ENCODE measurements at places on chromosomes 12 and 14.

GRCh38 chr12:62409068-62409467 is 57.6 kb upstream of the MON2 start:
- no peak for DNase-seq

DNA sequence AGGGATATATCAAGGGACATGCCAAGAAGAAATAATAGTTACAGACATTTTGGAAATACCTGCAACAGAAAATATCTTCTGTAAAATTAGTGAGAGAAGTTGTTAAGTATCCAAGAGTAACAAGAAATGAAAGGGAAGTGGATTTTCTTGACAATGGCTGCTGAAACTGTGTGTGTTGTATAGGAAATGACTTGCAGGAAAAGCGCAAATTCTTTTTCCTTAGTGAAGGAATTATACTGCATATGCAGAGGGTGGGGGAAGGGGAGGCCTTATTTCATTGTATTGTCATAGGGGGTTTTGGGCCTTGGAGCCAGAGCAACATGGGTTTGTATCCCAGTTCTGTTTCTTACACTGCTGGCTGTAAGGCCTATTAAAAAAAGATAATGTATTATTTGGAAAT is 84.4 kb upstream of the DDHD1 start:
- no peak for DNase-seq

GRCh38 chr14:68660495-68660894 is 132.4 kb downstream of the ZFP36L1 start:
- DNase-seq = no peak

- no peak for DNase-seq
Measured at GRCh38 chr12:14995583-14996425, 23.0 kb downstream of the PDE6H start.

DNA sequence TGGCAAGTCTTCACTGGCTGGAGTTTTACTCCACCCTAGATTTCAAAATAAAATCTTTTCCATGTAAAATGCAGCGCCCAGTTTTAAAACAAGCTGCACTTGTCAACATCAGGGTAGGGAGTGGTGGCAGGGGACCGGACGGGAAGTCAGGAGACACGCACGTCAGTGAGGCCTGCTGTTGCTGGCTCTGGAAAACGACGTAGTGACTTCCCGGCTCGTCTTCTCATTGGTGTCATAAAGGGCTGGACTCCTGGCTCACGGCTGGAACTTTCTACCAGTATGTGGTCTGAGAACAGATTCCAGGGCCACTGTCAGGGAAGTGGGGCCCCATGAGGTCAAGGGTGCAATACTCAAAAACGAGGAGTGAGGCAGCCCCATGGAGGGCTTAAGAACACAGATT is 64.2 kb upstream of the FOXN3 start:
- no peak for DNase-seq

DNA sequence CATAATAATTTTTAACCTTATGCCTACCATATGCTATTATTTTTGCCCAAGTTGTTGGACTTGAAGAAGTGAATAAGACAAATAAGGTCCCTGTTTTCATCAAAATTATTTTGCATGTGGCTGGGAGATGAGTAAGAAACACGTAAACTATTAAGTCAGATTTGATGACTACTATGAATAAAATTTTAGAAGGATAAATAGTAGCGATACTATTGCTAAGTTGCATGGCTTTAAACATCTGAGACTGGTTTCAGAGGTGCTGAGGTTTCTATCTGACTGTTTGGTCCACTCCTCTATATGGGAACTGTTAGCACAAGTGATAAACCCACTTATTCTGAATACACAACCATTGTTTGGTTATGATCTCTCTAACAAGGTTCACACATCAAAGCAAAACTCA is 674.3 kb upstream of the MDGA2 start:
- DNase-seq = no peak

- no peak for DNase-seq
Measured at GRCh38 chr12:32036477-32037263, 70.0 kb upstream of the BICD1 start.

- no peak for DNase-seq
Measured at GRCh38 chr14:29030970-29031369, 264.4 kb downstream of the FOXG1 start.

DNA sequence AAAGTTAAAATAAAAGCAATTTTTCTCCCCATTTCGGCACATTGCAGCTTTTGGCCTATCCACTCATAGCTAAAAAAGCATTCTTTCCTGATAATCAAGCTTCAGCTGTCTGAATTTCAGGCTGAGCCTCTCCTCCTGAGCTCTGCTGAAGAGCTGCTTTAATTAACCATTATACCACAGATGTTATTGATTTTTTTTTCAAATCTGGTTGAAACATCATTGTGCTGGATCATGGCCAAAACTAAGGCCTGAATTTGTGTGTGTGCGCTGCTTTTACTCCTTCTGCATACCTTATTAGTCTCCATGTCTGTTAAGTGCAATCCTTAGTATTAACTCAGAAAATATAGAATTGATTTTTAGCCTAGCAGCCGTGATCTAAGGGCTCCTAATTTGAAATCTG is 52.3 kb downstream of the MBIP start:
- no peak for DNase-seq

DNA sequence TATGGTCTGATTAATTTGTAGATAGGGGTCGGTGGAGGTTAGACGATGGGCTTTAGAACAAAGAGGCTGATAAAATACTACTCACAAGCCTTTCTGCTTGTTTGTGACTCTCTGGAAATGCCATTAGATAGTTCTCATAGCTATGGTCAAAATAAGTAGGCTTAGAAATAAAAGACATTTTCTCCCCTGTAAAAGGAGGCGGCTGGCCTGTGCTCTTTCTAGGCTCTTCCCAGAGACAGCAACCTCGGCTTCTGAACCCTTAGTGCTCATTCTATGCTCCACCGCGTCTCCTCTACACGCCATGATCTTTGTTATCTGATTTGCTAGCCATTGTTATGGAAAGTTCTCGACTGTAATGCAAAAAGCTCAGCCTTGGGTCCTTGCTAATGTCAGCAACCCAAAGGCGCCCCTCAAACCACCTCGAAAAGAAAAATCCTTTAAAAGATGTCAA is 64.5 kb downstream of the CRADD start:
- no peak for DNase-seq

DNA sequence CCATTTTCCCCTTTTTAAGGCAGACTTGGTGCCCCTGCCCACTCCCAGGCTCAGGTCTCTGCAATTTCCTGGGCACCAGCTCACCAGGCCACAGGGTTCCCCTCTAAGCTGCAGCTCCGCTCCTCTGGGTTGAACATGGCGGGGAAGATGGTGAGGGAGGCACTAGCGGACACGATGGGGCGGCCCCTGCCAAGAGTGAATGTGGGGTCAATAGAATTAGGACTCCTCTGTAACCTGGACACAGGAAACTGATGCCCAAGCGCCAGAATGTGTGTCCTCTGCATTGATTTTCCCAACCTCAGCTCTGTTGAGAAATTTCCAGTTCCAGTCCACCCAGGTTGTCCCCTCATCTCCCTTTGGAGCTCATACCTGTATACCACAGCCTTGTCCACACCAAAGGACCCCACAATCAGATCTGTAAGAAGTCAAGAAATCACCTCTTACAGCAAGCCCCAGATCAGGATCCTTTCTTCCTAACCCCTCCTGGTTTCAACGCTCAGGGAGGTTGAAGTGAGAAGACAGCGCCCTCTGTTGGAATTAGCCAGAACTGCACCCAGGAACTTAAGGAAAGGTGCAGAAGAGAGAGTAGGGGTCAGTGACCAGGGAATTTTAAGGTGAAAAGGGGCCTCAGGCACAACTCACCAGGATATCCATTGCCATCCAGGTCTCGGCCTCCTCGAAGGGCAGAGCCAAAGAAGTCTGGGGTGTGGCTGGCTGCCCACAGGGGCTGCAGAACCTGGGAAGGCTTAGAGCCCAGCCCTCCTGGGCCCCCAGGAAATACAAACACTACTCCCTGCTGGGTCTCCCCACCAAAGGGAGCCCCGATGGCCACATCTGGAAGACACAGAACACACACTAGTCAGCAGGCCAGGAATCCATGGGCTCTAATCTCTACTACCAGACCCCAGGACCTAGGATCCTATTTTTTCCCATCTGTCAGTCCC is 14.7 kb downstream of the ITGA5 start:
- DNase-seq = no peak

- no peak for DNase-seq
Measured at GRCh38 chr14:95258156-95258555, 61.6 kb downstream of the CLMN start.

DNA sequence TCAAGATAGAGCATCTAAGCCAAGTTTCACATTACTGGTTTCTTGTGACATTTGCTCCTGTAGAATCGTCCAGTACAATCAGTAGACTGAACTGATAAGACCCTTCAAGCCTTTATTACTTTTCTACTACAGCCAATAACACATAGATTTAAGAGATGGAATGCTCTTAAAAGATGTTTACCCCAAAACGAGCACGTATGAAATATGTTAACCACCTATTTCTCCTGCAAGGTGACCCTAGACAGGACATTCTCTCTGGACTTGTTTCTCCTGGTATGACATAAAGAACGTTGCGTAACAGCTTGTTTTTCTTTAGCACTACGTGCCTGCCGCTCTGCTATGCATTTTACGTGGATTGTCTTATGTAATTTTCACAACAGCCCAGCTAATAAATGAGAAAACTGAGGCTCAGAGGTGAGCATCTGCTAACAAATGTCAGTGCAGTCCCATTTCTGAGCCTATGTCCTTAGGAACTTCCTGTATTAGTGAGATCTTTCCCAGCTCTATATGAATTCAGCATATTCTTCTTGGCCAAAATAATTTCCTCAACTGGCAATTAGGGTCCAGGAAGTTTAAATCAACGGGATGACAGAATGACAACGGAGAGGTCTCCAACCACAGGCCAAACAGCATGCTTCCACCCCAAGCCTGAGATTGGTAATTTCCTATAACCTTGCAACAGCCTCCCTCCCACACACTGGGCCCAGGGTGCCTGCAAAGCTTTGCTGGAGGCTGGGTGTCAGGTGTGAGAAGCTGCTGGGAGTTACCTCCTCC is 3.7 kb downstream of the NFKBIA start:
- DNase-seq = no peak

DNA sequence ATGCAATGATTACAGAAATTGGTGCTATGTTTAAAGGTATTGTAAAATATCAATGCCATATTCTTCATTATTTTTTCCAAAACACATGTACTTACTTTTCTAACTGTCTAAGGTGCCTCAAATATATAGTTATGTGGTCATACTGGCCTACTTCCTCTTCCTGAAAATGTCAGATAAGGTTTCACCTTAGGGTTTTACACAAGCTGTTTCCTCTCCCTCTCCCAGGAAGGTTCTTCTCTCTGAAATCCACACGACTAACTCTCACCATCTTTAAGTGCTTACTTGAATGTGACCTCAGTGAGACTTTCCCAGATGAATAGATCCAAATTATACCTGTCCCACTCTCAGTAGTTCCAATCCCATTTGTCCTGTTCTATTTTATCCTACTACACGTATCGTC is 11.6 kb upstream of the CLEC4D start:
- no peak for DNase-seq

DNA sequence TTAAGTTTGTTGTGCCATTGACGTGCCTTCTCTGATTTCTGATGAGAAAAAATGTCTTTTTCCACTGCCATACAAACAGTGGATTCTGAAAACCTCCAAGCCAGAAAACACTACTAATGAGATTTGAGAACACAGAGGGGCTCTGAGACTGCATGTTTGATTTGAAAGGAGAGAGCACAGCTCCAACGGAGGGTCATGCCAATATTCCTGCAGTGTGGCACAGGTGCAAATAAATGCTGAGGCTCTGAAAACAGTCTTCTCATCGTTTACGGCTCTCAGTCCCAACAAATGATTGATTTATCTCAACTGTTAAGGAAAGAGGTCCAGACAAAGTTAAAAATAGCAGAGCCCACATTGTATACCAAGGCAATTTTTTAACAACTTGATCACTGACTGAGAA is 128.7 kb downstream of the KCNH5 start:
- DNase-seq = no peak

GRCh38 chr12:69732088-69732487 is 6.6 kb upstream of the RAB3IP start:
- no peak for DNase-seq

DNA sequence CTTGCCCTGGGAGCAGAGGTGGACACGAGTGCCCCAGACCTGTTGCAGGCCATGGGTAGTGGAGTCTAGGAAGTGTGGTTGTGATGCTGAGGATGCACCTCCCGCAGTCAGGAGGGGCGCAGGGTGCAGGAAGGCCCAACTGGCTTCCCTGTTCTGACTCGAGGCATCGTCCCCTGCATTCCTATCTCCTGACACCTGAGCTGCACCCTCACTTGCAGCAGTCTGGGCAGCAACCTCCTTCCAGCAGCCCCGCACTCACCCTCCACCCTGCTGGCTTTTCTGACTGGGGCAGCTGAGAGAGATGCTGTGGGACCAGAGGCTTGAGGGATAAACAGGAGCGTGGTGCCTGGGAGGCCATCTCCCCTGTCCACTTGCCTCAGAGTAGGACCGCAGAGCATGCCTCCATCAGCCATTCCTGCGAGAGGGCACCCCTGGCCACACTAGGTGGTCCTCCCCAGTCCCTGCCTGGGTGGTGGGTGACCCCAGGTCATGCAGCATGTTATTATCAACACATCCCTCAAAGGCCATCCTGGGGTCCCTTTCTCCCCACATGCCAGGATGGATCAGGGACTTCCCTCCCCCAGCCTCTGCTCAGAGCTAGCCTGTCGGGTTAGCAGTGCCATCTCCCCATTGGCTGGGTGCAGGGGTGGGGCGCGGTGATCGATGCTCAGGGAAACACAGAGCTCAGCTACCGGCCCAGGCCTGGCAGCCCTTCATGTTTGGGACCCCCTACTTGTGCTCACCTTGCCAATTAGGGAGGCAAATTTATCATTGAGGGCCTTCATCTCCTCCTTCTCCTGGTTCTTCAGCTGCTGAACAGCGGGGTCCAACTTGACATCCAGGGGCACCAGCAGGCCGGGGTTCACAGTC is 719 bp downstream of the KRT80 start:
- no peak for DNase-seq

GRCh38 chr12:78095623-78096022 is 264.9 kb downstream of the NAV3 start:
- DNase-seq = no peak

- no peak for DNase-seq
Measured at GRCh38 chr12:128098730-128099129, 168.2 kb upstream of the TMEM132C start.

GRCh38 chr12:80659512-80660063 is 47.8 kb upstream of the MYF6 start:
- no peak for DNase-seq

GRCh38 chr14:81276073-81277069 is 55.6 kb upstream of the GTF2A1 start:
- DNase-seq = no peak

- DNase-seq = no peak
Measured at GRCh38 chr12:65765436-65765813, 58.9 kb upstream of the HMGA2 start.

DNA sequence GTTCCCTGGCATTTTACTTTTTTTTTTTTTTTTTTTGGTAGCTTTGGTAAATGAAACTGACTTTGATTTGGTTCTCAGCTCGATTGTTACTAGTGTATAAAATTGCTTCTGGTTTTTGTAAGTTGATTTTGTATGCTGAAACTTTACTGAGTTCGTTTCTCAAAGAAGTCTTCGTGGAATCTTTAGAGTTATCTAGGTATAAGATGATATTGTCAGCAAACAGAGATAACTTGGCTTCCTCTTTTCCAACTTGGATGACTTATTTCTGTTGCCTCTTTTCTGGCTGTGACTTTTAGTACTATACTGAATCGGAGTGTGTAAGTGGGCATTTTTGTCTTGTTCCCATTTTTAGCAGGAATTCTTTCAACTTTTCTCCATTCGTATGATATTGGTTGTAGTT is 28.1 kb downstream of the USP15 start:
- no peak for DNase-seq

Measured in esophagus squamous epithelium (tissue), 5 donors.